Stimulated activated CD8-positive, alpha-beta memory T cell treated with anti-CD3 and anti-CD28 coated beads, Interleukin-7, amount 100 ng/mL, for 4 hours (primary cell): ENCODE measurements at places on chromosomes 11 and 22.

- no peak for DNase-seq
Observed at GRCh38 chr11:116170526-116171120, 602.2 kb downstream of the BUD13 start.

GRCh38 chr22:42468841-42469240, 36.6 kb upstream of the NFAM1 start:
- no peak for DNase-seq

DNA sequence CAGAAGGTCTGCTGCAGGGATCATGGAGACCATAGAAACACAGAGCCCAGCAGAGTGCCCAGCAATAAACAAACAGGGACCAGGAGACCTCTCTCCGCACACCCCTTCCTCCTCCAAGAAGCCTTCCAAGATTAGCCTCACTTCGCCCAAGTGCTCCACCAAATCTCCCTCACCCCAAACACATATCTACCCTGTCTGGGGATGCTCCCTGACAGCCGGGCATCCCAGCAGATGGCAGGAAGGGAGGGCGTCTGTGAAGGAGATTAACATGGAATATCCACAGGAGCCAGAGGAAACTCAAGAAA, 26.5 kb downstream of the ARAP1 start:
- DNase-seq: no peak

DNA sequence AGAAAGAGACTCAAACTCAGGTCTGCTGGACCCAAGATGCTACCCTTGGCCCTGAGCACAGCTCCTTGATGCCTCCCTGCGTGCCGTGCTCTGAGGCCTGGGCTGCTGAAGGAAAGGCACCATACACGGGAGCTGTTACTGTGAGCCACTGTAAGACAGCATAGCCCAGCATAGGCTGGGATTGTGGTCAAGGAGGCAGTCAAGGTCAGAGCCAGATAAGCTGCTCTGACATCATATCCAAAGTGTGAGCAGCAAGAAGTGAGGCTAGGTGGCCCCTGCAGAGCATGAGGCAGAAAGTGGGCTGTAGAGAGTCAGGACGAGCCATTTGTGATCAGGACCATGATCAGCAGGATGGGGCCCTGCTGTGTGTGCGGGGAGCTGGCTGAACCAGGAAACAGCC, 7.7 kb downstream of the SLC22A8 start:
- DNase-seq: no peak

GRCh38 chr11:75781831-75782230, 13.3 kb downstream of the DGAT2 start:
- DNase-seq: no peak

DNA sequence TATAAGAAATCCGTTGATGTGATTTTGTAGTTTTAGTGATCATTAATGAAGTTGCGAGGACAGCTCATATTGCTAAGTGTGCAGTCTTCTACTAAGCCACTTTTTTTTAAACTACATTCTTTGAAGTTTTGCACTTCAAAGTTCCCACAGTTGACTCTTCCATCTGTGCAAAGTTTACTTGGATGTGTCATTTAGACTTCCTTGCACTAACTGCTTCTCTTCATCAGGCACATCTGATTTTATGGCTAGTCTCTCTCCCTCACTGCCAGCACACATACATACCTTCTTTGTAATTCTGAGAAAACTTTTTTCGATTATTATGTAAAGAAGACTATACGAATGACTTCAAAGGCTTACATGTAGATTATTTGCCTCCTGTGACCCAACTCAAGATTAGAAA, 250.0 kb downstream of the DYNC2H1 start:
- no peak for DNase-seq

GRCh38 chr11:1453611-1454034, 33.0 kb downstream of the MOB2 start:
- no peak for DNase-seq

- DNase-seq: no peak
Observed at GRCh38 chr11:78355309-78355705, 62.3 kb downstream of the GAB2 start.

GRCh38 chr22:43520632-43521039, 108.8 kb downstream of the MPPED1 start:
- no peak for DNase-seq

DNA sequence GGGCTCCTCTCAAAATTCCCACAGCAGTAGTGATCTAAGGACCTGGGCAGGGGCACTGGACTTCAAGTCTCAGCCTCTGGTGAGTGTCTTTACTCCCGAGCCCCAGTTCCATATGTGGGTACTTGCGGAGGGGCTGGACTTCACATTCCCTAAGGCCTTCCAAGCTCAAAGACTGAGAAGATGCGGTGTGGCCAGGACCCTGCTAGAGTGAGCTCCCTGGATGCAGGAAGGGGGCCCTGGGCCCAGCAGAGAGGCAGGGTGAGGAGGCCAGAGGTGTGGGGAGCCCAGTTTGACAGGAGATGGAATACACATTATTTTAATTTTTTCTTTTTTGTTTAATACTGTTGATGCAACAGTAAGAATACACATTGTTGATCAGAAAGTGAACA, 83.7 kb downstream of the IGLL1 start:
- no peak for DNase-seq

- DNase-seq: no peak
Observed at GRCh38 chr11:125337836-125338834, 157.9 kb downstream of the FEZ1 start.

GRCh38 chr11:64438986-64439771, 80.2 kb downstream of the RPS6KA4 start:
- no peak for DNase-seq

DNA sequence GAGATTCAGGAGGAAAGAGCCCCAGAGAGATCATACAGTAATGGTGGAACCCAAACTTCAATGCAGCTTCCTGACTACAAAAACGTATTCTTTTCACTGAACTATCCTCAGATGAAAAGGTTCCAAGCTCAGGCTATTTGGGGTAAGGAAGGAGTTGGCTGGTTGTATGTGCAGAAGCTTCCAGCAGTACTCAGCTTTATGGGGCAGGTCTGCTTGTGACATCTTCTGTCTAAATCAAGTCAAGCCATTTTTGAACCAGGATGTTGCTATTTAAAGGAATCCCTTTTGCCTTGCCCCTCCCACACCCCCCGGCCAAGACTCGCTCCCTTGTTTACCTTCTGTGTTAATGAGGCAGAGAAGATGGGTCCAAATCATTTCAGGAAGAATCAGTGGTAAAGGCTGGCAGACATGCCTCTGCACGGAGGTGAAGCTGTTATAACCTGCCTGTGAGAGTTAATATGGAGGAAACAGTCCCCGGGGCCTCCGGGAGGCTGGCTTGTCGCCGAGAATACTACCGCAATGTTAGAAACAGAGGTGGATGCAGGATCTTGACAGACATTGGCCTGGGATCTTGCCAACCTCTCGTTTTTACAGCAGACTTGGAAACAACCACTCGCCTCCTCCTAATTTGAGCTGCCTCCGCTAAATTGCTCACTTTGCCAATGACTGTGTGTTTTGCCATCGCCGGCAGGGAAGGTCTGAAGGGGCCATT, 45.4 kb downstream of the TIMP3 start:
- no peak for DNase-seq

- no peak for DNase-seq
Observed at GRCh38 chr11:67448220-67448609, 4.3 kb downstream of the GPR152 start.
